ENCODE measurements at places on chromosomes 6 and 20. TPM values are rescaled to one million over a fixed set of nuclear protein-coding genes. Genes with fewer than 3 reads are reported as not detected.

The FIG4 gene
- polyA plus RNA-seq, result 65.3 TPM

The CST2 gene
- polyA plus RNA-seq, result not detected

The C20orf141 gene
- polyA plus RNA-seq, result not detected

The NINL gene
- polyA plus RNA-seq, result 0.15 TPM

The LAMA4 gene
- polyA plus RNA-seq, result not detected

The RTEL1 gene
- 1.0 TPM for polyA plus RNA-seq

The HMGCLL1 gene
- polyA plus RNA-seq, result not detected

The FAM209B gene
- 1.0 TPM for polyA plus RNA-seq

Data from CD14-positive monocyte (primary cell).